BJ (cell line): ENCODE measurements at places on chromosomes 16 and 17.

DNA sequence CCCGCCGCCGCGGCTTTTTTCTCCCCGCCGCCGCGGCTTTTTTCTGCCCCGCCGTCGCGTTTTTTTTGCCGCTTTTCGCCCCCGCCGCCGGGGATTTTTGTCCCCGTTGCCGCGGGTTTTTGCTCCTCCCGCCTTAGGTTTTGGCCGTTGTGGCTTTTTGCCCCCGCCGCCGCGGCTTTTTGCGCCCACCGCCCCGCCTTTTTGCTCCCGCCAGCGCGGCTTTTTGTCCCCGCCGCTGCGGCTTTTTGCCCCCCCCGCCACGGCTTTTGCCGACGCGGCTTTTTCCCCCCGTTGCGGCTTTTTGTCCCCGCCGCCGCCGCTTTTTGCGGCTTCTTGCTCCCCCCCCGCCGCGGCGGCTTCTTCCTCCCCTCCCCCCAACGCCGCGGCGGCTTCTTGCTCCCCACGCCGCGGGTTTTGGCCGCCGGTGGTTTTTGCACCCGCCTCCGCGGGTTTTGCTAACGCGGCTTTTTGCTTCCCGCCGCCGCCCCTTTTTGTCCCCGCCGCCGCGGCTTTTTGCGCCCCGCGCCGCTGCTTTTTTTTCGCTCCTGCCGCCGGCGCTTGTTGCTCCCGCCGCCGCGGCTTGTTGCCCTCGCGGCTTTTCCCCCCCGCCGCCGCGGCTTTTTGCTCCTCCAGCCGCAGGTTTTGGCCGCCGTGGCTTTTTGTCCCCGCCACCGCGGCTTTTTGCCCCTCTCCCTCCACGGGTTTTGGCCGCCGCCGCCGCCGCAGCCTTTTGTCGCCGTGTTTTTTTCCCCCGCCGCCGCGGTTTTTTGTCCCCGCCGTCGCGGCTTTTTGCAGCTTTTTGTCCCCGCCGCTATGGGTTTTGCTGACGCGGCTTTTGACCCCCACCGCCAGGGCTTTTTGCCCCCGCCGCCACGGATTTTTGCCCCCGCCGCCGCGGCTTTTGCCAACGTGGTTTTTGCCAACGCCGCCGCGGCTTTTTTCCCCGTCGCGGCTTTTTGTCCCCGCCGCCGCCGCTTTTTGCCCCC lies 150.3 kb downstream of the KCNJ18 start:
- no peak for DNase-seq

DNA sequence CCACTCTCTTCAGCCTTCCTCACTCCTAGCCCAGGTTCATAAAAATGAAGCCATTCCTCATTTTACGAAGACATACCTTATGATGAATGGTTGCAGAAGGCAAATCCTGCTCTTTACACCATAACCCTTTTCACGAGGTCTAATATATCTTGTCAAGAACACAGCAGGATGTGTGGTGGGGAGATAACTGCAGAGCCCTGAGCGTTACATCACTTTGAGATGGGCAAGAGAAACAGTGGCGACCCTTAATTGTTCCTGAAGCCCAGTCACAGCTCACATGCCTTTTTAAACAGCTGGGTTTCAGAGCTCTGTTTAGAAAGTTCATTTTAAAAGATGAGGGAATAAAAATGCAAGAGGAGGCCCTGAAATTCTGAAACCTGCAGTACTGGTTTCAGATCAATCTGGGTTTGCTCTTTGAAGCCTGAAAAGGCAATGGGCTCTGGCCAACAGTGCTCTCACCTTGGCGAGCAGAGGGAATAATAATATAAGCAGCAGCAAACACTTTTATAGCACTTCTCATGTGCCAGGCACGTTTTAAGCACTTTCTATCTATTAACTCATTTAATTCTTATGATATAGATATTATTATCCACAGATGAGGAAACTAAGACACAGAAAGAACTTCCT lies 2.9 kb downstream of the FAM117A start:
- no peak for DNase-seq

DNA sequence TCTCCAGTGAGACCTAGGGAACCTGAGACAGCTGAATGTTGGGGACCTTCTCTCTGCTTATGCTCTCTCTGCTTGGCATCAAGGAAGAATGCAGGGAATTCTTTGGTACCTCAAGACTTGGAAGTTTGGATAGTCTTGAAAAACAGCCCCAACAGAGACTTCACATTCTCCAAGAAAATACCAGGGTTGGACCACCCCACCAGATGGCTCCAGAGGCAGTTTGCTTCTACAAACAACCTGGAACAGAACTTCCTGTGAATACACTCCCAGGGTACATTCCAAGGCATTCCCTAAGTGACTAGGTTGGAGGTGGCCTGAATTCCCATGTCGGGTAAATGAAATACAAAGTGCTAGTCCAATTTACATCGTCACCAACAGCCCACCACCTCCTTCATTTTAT lies 314.4 kb downstream of the PMP22 start:
- no peak for DNase-seq

DNA sequence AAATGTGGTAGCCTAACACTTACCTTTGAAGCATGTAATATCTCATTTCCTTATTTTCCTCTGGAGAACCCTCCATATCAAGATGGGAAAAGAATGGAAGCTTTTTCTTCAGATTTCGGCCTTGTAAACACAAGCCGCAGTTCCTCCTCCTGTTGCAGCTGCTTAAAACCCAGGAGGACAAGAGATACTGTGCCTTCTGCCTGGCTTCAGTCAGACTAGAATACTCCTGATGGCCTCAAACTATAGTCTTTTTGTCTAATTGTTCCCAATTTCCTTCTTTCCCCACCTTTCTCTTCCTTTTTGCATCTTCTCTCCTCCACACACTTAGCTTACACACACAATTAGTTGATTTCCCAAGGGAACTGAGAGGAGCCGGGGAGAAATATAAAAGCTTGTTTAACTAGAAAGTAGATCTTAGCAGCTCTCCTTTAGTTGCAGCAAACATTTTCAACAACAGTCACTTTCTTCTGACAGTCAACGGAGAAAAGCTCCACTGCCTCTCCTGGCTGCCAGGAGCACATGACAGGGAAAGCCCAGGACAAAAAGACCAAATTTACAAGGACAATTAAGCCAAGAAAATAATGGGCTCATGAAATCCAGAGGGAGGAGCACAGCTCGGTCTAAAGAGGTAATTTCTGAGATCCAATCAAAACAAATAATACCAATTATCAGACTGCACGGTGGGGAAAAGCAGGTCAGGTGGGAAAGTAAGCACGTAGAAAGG lies 76.4 kb upstream of the C17orf78 start:
- DNase-seq = no peak
